AG04449 (cell line): ENCODE measurements at places on chromosomes 7 and 10.

GRCh38 chr10:5965266-5965665, 12.1 kb downstream of the IL15RA start:
- DNase-seq, result no peak

- no peak for DNase-seq
Observed at GRCh38 chr7:31776616-31777015, 89.6 kb downstream of the PPP1R17 start.

- no peak for DNase-seq
Observed at GRCh38 chr7:101767544-101767943, 49.9 kb upstream of the CUX1 start.

GRCh38 chr7:118731854-118732253, 507.4 kb downstream of the ANKRD7 start:
- DNase-seq, result no peak

- DNase-seq, result no peak
Observed at GRCh38 chr7:149664666-149665065, 108.7 kb downstream of the ZNF467 start.

DNA sequence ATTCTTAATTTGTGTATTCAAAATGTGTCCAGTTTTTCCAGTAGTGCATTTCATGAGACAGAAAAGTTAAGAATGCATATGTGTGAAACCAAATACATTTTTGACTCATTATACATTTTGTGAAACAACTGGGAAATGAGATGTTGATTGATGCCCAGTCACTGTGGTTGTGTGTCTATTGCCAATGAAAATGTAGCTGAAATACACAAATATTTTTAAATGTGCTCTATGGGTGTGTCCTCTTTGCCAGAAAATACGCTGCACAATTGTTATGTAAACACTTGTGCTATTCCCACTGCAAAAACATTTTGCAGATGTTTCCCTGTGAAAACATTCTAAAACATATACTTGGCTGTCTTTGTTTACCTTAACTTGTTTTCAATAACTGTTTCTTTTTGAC, 395.2 kb downstream of the TFEC start:
- no peak for DNase-seq

DNA sequence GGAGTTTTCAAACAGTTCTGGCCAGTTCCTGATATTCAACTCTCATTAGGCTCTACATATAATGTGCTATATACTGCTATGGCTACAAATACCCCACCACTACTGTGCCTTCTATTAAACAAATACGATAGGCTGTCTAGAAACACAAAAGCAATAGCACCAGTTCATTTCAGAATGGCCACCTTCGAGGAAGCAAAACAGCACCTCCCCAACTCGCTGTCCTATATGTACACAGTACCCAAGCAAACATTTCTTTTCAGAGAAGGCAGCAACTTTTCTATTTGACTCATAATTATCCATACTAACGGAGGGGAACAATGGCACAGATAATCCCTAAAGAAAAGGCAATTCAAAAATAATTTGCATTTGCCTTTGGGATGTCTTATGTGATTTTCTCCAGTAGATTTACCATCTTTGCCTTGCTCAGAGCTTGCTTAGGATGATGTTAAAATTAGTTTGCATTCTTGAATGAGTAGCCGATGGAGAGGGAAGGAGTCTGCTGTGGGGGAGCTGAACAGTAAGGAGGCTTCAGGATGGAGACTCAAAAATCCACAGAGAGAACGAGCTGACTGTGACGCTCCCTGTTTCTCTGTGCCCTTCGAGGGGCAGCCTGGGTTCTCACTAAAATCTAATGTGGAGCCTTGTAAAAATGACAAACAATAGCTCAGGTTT, 218.7 kb downstream of the FANK1 start:
- no peak for DNase-seq

DNA sequence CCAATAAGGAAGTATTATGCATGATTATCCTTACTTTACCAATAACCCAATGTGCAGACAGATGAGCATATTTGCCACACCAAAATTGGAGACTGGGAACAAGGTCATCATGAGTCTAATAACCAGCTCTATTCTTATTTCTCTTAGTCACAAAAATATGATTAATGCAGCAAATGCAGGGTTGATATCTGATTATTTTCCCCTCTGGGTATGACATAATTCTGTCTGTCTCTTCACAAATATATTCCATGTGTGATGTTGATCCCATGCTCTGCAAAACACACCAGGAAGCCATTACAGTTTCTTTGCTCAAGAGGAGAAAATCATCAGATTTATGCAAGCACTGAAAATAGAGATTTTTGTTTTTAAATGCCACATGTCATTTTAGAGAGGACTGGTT, 196.5 kb upstream of the DGKB start:
- no peak for DNase-seq

- DNase-seq, result no peak
Observed at GRCh38 chr7:32073533-32073932, 3.3 kb upstream of the PDE1C start.

- no peak for DNase-seq
Observed at GRCh38 chr10:88841316-88842111, 10.1 kb downstream of the ANKRD22 start.

- DNase-seq, result no peak
Observed at GRCh38 chr10:97499561-97500296, 1.0 kb downstream of the UBTD1 start.

DNA sequence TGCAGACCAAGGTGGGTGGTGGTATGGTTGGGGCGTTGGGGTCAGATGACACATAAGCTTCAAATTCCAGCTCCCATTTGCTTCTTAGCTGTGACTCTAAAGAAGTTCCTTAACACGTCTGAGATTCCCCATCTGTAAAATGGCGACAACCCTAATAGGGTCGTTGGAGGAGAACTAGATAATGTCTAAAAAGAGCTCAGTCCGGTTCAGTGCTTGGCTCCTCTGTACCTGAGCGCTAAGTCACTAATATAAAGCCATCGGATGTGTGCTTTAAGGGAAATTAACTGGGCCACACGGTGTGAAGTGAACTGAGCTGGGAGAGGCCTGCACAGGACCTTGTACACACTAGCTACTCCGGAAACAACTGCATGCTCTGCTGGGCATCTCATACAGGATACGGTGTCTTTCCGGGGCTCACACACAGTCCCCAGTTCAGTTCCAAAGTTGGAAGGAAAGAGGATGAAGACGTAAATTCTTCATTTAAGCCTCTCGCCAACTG, 476 bp upstream of the ZFYVE27 start:
- DNase-seq, result no peak

GRCh38 chr10:96858706-96859050, 26.6 kb downstream of the LCOR start:
- no peak for DNase-seq

GRCh38 chr7:137801003-137801402, 45.8 kb downstream of the DGKI start:
- DNase-seq, result no peak

- no peak for DNase-seq
Observed at GRCh38 chr7:80224415-80224814, 89.8 kb downstream of the GNAI1 start.

DNA sequence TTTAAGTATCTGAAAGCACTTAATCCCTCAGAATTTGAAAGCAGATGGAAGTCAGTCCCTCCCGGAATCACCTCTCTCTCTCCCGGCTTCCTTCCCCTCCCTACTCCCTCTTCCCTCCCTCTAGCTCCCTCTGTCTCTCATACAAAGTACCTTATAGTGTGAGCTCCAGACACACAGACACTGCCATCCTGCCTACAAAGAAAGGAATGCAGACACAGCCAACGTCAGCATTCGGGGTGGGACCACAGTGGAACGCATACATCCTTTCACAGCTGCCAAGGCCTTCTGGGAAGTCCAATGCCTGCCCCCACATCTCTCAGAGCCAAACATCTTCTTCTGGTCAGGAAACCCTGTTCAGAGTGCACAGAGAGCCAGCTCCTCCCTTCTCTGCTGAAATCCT, 9.3 kb downstream of the NOD1 start:
- DNase-seq, result peak; percentile 100

- no peak for DNase-seq
Observed at GRCh38 chr7:86720306-86720705, 76.6 kb downstream of the GRM3 start.

DNA sequence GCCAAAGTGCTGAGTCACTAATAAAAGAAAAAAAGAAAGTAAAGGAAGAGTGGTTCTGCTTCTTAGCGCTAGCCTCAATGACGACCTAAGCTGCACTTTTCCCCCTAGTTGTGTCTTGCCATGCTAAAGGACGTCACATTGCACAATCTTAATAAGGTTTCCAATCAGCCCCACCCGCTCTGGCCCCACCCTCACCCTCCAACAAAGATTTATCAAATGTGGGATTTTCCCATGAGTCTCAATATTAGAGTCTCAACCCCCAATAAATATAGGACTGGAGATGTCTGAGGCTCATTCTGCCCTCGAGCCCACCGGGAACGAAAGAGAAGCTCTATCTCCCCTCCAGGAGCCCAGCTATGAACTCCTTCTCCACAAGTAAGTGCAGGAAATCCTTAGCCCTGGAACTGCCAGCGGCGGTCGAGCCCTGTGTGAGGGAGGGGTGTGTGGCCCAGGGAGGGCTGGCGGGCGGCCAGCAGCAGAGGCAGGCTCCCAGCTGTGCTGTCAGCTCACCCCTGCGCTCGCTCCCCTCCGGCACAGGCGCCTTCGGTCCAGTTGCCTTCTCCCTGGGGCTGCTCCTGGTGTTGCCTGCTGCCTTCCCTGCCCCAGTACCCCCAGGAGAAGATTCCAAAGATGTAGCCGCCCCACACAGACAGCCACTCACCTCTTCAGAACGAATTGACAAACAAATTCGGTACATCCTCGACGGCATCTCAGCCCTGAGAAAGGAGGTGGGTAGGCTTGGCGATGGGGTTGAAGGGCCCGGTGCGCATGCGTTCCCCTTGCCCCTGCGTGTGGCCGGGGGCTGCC, at the start of gene IL6:
Gene IL6 (plus strand): TSS at position 294 of the 807 bp plus-strand sequence. CDS start 63 bp downstream, at position 357.
- peak; percentile 86 for DNase-seq

DNA sequence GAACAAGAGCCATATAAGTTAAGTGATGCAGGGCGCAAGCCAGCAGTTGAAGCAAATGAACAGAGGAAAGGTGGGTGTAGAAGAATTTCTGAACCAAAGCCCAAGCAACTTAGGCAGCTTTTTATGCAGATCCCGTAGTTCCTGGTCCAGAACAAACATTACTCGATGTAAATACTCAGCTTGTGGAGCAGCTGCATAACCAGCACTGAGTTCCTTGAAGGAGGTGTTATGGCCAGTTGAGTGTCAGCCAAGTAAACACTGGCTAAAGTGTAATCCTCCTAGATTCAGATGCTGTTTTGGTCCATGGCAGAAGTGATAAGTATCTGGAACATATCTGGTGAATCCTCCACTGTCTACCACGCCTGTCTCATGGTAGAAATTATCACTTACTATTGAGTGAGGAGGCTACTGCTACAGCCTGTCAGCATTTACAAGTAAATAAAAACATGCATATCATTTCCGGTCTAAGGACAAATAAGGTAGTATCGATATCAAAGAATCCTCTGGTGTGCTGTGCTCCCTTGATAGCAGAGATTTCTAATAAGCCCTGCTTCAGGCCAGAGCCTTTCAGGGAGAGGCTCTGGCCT, 213.9 kb downstream of the DYNC1I1 start:
- no peak for DNase-seq

- DNase-seq, result no peak
Observed at GRCh38 chr10:100364175-100364574, 17.1 kb downstream of the SCD start.

- DNase-seq, result no peak
Observed at GRCh38 chr10:28411136-28411460, 108.2 kb upstream of the MPP7 start.

DNA sequence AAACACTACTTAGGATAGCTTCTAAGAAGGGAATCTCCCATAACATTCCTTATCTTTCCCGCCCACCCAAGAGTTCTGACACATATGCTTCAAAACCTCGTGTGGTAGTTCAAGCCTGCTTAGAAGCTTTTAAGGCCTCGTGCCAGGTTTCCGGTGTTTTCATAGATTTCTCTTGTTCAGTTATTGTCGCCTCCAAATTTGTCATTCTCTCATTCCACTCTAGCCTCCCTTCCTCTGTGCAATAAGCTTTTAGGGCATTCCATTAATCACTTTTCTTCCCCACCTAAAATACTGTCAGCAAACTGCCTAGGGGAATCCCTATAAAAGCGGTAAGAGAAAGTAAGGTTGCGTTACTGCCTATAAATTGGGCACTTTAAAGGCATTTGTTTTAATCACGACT, 718 bp upstream of the BPGM start:
- DNase-seq, result no peak

DNA sequence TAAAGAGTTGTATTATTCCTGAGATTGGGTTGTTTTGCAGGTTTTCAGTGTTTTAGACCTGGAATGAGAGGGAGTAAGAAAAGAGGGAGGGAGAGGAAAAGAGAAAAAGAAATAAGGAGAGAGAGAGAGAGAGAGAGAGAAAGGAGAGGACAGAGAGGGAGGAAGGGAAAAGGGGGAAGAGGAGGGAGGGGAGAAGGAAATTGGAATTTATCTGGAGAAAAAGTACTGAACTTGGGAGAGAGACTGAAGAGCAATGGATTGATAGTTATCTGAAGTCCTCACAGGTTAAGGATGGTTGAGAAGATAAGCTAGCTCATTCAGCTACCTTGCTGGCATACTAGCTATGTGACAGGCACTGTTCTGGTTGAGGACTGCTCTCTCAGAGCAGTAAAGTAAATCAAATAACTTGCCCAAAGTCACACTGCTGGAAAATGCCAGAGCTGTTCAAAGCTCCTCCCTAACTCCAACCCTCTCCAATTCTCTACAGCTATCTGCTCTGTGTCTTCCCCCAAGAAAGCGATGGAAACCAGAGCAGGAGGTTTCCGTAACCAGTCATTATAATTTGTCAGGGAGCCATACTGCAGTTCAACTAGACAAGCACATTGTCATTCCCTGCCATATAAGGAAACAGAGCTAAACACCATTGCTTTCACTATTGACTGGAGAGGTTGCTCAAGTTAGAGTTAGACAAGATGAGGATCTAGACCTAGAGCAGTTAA, 10.7 kb downstream of the CALD1 start:
- DNase-seq, result no peak

GRCh38 chr10:123259791-123260190, 105.6 kb downstream of the BUB3 start:
- no peak for DNase-seq
